ENCODE measurements at places on chromosomes 5 and 9.

GRCh38 chr9:99023831-99024230 is 80.1 kb downstream of the COL15A1 start:
- no peak for DNase-seq

- no peak for DNase-seq
These were observed 36.4 kb upstream of the TCF7 start for GRCh38 chr5:134077926-134078580.

DNA sequence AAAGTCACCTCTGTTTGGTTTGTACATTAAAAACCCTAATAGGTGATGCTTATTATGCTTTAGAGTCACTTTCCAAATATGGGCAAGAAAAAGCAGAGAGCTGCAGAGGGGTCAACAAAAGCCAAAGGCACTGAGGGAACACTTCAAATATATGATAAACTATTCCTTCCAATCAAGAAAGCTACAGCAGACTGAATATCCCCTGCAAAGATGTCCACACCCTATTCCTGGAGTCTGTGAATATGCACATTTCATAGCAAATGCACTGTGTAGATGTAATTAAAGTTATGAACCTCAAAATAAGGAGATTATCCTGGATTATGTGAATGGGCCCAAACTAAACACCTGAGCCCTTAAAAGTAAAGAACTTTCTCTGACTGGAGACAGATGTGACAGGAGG is 74.3 kb downstream of the ABCA1 start:
- DNase-seq = no peak

GRCh38 chr5:90477621-90478215 is 3.1 kb downstream of the POLR3G start:
- no peak for DNase-seq

DNA sequence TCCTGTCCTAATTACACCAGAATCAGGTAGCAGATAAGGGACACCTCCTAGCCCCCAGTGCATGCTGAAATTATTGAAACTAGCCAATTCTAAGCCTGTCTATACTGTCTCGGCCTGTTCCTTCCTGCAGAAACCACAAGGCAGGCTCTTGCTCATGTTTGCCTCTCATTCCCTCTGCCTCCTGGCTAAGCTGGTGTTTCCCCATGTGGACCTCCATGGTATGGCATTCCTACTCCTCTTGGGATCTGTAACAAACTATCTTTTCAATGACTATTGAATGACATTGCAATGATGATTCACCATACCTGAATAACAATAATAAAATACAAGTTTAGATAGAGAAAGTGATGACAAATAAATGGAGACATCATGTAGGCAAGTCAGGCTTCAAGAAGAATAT is 35.6 kb upstream of the ADAMTS16 start:
- DNase-seq = no peak

DNA sequence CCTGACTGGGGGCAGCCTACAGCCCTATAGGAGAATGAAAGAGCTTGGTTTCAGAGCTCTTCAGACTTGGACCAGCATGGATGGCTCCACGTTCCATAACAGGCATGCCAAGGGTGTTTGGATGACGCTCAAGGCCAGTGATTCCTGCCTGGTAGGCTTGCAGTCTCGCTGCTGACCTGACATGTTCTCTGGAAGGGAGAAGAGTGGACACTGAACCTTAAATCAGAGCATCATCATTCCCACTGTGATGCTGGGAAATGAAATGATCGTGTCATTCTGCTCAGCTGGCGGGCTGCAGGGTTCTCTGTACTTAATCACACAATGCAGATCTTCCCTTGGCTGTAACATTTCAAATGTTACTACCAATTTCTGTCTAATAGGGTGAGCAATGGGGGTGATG is 57.0 kb downstream of the CFAP90 start:
- no peak for DNase-seq

DNA sequence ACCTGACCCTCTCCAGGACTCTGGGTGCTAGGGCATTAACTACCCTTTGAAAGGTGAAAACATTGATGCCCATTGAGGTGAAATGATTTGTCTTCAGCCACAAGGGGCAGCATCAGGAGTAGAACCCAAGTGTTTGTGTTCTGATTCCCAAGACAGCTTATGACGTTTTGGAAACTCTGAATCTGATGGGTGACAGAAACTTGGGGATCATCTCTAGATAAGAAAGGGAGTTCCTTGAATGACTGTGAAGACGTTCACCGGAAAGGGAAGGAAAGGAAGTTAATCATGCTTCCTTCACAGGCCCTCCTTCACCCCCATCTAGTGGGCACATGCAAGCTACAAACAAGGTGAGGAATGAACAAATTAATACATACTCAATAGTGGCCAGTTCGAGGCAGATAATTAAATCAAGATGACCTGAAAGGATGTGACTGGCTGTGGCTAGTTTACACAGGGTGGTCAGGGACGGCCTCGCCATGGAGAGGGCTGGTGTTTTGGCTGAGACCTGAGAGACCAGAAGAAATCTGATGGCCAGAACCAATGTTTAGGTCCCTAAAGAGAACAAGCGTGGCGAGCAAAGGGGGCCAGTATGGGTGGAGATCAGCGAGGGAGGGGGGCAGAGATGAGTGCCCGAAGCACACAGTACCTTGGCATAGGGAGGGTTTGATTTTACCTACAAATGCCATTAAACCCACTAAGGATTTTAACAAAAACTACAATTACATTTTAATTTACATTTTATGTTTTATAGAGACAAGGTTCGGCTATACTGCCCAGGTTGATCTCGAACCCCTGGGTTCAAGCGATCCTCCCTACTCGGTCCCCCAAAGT is 937 bp upstream of the SLC26A2 start:
- DNase-seq = peak; percentile 68

- no peak for DNase-seq
These were observed 60.5 kb downstream of the RASGRF2 start for GRCh38 chr5:81020478-81021167.

- no peak for DNase-seq
These were observed 298.7 kb upstream of the CDH6 start for GRCh38 chr5:30894811-30895210.

- DNase-seq = no peak
These were observed 204.5 kb downstream of the MCTP1 start for GRCh38 chr5:95080441-95080840.
